Lower leg skin (tissue), 4 donors: ENCODE measurements at places on chromosomes 5 and 9. TPM values are rescaled to one million over a fixed set of nuclear protein-coding genes. Genes with fewer than 3 reads are reported as not detected.
A peak's percentile ranks its signal among the peaks of the same experiment; 100 is the strongest.

DNA sequence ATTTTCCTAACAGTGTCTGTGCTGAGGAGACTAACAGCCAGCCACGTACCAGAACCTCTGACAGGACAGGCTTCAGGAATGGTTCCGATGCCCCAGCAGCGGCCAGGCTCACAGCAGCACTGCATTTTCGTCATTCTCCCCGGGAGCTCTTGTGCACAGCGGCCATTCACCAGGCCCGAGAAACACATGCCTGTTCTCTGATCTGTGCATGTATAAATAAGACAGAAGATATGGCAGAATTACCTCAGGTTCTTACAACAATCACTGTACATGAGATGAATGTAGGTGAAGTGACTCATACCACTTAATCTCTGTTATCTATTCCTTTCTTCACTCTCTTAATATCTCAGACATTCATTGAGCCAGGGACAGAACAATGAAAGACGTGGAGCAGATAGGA is 143.0 kb downstream of the FBN2 start:
- DNase-seq, result no peak

- DNase-seq, result peak; percentile 68
Measured at GRCh38 chr9:92974761-92975755, 27.7 kb downstream of the FGD3 start.

- DNase-seq, result no peak
Measured at GRCh38 chr5:140217299-140218026, 42.5 kb downstream of the CYSTM1 start.

DNA sequence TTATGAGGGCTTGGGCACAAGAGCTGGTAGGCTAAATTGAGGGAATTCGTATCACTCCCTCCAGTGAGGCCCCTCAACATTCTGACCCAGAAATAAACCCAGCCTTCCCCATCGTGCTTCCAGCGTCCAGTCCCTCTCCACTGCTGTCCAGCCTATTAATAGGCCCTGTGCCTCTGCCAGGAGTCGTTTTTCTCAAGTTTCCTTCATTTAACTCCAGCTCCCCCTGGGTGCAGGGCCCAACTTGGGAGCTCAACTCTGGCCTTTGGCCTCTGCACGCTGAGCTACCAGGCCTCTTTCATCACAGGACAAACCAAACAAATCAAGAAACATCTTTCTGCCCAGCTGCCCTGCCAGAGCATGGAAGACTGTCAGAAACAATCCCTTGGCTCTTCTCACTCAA is 10.0 kb downstream of the HBEGF start:
- no peak for DNase-seq

DNA sequence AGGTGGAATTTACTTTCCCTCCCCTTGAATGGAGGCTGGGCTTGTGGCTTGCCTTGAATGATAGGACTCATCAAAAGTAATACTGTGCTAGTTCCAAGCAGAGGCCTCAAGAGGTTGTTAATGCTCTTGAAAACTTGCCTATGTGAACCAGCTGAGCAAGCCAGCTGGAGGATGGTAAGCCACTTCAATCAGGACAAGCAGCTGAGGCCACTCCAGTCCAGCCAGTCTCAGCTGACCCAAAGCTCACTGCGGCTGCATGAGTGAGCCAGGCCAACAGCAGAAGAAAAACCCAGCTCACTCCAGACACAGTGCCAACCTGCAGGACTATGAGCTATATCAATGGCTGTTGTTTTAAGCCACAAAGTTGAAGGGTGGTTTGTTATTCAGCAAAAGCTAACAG is 182.8 kb downstream of the MCTP1 start:
- no peak for DNase-seq

DNA sequence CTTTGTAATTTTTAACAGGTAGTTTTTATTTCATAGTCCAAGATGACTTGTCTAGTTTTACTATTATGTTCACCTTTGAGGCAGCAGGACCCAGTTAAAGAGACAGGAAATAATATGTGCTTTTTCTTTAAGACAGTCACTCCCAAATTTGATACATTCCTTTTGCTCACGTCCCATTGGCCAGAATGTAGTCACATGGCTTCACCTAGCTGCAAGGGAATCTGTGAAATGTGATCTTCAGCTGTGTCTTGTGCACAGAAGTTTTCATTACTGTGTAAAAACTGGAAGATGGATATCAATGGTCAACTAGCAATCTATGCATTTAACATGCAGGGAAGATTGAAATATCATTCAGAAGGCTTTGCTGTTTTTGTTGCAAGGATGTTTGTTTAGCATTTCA is 41.1 kb downstream of the XRCC4 start:
- no peak for DNase-seq

DNA sequence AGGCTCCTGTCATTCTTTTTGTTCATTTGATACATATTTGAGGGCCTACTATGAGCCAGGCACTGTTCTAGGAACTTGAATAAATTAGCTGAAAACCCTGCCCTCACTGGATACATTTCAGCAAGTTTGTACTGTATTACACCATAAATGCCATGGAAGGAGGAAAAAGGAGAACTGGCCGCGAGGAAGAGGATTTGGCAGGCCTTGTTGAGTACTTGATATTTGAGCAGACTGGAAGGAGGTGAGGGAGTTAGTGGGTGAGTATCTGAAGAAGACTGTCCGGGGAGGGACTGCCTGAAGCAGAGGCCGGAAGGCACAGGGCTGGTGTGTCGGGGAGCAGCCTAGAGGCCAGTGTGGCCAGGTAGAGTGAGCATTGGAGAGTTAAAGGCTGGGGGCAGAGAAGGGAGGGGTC is 4.5 kb downstream of the SNX30 start:
- peak; percentile 58 for DNase-seq

DNA sequence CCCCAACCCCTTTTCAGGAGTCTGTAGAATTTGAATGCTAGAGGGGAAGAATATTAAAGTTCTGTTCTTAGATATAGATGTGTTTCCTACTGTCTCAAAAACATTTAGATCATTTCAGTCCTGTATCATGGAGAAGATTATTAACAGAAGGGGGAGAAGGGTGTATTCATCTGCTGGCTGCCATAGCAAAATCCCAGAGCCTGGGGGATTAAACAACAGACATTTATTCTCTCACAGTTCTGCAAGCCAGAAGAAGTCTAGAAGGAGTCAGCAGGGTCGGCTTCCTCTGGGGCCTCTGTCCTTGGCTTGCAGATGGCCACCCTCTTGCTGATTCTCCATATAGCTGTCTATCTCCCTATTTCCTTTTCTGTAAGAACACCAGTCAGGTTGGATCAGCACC is 150.1 kb upstream of the OTULINL start:
- no peak for DNase-seq

DNA sequence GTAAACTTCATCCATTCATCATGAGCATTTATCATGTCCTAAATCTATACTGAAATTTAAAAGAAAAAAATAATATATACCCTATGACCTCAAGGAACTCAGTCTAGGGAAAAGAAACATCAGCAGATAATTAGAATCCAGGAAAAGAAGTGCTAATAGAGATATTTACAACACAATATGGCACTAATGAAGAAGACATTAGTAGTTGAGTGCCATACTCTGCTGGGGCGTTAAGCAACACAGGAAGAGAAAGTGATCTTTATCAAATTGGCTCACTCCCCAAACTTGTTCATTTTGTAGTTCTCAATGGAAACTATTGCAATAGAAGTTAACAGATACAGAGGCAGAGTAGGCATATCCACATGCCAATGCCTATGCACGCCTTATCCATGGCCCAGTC is 27.5 kb downstream of the GABRA6 start:
- DNase-seq, result no peak

DNA sequence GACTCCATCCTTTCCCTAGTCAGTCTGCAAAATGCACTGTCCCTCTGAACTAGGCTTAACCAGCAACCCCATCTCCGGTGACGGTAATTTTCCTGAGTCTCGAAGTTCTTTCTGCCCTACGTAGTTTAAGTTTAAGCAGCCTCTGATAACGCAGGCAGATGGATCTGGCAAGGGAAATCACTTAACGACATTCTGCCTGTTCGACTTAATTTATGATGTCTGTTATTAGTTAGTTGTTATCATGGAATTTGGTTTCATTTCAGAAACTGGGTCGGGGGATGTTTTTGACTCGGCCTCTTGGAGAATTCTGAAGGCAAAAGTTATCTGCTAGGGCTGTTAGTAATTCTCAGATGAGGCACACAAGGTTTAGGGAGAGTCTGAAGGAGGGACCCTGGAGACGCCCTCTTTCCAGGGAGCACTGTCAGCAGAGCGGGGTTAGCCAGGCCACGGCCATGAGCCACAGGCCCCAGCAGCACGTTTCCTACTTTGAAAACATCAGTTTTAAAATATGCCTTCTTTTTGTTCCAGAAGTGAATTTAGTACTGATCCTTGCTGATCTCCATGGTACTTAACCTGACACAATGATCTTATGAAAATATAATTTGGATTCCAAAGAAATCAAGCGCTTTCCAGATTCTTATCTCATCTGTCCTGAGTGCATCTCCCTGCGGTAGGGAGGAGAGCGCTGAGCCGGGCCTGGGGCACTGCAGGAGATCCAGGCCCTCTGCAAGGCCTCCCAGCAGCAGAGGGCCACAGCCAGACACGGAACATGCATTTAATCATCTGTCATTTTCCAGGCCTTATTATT is 171.0 kb upstream of the OTULINL start:
- no peak for DNase-seq

GRCh38 chr9:133812077-133812868 is 74.1 kb upstream of the SARDH start:
- no peak for DNase-seq

GRCh38 chr5:72199681-72200080 is 92.4 kb downstream of the MAP1B start:
- DNase-seq, result no peak

- no peak for DNase-seq
Measured at GRCh38 chr5:143800715-143801114, 11.2 kb upstream of the HMHB1 start.

- DNase-seq, result no peak
Measured at GRCh38 chr5:165906871-165907270, 2384.6 kb upstream of the WWC1 start.

- peak; percentile 75 for DNase-seq
Measured at GRCh38 chr5:172769616-172770373, 1.2 kb downstream of the DUSP1 start.

DNA sequence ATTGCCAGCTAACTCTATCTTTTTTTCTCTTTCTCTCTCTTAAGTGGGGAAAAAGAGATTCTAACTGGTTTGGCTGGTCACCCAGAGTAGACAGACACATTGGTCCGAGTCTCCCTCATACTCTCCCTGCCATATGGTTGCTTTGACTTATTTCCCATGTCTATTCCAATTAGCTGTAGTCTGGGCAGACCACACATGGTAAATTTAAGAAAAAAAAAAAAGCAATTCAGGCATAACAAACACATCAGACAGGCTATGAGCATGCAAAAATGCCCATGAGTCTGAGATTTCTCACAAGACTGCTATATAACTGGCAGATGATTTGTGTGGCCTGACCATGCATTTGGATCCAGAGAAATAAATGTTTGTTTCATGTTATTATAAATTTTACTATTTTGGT is 110.2 kb upstream of the FGF10 start:
- no peak for DNase-seq

GRCh38 chr5:50666261-50667022 is at the start of gene PARP8:
PARP8 (plus strand) TSS chr5:50666637; CDS start chr5:50667096, 459 bp downstream.
- peak; percentile 28 for DNase-seq

GRCh38 chr9:93606187-93606586 is 29.8 kb downstream of the PHF2 start:
- no peak for DNase-seq

DNA sequence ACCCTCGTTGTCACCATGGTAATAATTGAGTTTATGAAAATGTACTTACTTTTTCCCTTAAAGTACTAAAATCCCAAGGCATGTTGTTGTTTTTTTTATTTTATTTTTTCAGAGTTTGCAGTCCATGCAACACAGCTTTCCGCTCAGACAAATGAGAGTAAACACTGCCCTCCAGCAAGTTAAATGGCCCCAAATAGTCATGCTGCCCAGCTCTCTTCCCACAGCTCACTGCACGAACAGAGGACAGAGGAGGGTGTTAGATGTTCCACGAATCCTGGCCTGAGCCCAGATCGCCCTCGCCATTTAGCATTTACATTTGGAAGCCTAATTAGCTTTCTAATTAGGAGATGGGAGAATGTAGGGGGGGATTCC is 1.9 kb downstream of the NIM1K start:
- no peak for DNase-seq

- DNase-seq, result no peak
Measured at GRCh38 chr9:96293498-96294158, 8.3 kb downstream of the HSD17B3 start.

- no peak for DNase-seq
Measured at GRCh38 chr5:126801174-126801991, 24.4 kb downstream of the LMNB1 start.

- DNase-seq, result no peak
Measured at GRCh38 chr5:132099076-132099748, 25.6 kb downstream of the CSF2 start.

- no peak for DNase-seq
Measured at GRCh38 chr5:93800988-93801811, 59.8 kb upstream of the POU5F2 start.

- DNase-seq, result no peak
Measured at GRCh38 chr5:56077796-56078233, 83.1 kb upstream of the IL6ST start.

DNA sequence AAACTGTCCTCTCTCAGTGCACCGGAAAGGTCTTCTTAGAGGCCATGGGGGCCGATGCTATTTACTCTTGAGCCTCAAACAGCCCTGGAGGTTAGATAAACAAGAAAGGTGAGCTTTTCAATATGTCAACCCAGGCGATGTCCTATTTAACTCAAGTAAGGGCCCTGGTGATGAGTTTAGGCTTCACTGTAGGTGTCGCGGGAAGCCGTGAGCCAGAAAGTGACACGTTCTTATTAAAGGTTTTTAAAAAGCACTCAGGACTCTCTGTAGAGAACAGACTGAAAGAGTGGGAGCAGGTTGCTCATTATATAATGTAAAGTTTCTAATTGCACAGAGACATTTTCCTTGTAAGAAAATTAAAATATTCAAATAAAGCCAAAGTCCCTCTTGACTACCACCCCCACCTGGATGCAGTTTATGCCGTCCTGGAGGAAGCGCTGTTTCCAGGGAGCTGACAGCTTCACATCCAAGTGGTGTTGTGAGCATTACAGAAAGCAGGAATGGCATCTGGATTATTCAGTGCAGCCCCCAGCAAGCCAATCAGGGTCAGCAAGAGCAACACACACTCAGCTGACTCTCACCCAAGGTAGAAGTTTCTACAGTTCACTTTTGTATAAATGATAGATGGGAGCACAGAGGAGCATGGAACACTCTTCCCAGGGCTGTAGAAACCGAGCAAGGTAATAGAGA is 280.3 kb downstream of the DRD1 start:
- DNase-seq, result no peak

ABO gene
- total RNA-seq, result 1.4 TPM

PCDHB6 gene
- total RNA-seq, result 1.3 TPM

PDZD2 gene
- total RNA-seq, result 117 TPM

PCDHGB5 gene
- 17.6 TPM for total RNA-seq

BHMT2 gene
- total RNA-seq, result 2.2 TPM

SPRY4 gene
- total RNA-seq, result 6.7 TPM

PKD2L2 gene
- total RNA-seq, result not detected

NR2F1-AS1 gene
- 0.30 TPM for total RNA-seq

PCDHA9 gene
- total RNA-seq, result 0.07 TPM

BTNL3 gene
- not detected for total RNA-seq

RNF20 gene
- total RNA-seq, result 22.9 TPM
